ENCODE measurements at places on chromosomes 6 and 20. TPM values are rescaled to one million over a fixed set of nuclear protein-coding genes. Genes with fewer than 3 reads are reported as not detected.

The NUP153 gene
- polyA plus RNA-seq = 46.0 TPM

The MYBL2 gene
- 25.8 TPM for polyA plus RNA-seq

The FAM50B gene
- polyA plus RNA-seq = 10.5 TPM

The SLC24A3 gene
- 6.4 TPM for polyA plus RNA-seq

The DUSP22 gene
- polyA plus RNA-seq = 27.3 TPM
